RWPE2 (cell line): ENCODE measurements at places on chromosomes 3 and 15.
A peak's percentile ranks its signal among the peaks of the same experiment; 100 is the strongest.

GRCh38 chr3:128727996-128728395 is 2.0 kb downstream of the RAB7A start:
- DNase-seq, result no peak

DNA sequence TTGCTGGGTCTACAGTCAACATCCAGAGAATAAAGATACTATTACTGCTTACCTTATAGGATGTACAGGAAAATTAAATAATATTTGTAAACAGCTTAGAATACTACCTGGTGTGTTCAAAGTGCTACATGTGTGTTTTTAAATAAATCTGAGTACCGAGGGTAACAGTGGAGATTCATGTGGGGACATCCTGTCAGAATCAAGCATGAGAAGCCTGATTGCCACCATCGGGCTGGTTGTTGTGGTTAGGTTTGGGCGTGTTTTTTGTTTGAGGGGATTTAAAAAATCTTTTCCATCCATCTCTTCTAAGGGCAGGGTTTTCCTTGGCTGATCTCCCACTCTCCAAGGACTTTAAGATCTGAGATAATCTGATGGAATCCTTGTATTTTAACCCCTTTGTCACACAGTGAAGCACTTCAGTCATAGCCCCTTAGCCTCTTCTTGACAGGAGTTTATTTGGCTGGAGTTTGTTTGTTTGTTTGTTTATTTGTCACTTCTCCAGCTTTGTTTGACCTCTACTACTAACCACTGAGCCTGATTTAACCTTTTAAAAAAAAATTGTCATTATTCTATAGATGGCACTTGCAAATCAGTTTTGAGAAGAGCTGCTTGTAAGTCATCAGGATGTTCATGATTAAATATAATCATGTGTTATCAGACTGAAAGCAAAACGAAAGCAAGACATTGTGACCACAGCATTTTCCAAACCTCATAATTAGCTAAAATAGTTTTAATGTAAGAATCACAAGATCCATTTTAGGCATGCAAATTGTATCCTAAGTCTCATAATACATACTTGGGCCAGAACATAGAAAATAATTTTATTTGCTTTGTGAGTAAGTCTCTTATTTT is 72.8 kb upstream of the RARB start:
- DNase-seq, result no peak

DNA sequence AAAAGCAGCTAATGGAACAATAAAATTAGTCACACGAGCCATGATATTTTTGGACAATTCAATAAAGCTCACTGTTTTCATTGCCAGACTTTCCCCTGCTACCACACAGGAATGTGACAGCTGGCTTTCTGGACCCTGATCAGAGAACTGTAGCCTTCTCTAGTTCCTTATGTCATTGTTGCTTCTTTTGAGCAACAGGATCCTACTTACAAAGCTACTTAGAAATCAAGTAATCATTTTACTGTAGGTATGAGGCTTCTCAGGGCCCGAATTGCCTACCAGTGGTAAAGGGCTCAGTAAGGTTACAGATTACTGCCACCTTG is 94.3 kb upstream of the AADACL2 start:
- DNase-seq, result no peak

DNA sequence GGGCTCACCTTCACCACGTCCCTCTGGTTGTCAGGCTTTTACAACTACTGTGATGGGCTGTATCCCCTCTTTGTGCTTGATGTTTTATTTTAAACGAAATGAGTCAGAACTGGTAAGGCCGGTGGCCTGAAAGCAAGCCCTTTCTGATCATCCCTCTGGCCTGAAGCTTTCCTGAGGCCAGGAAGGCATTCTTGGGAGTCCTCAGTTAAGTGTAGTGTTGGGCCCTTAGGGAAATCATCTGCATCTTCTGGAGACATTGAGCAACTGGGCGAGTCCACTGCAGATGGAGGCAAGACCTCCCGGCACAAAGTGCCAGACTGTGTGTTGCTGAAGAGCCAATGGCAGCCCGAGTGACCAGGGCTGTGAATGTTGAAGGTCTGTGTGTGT is 33.0 kb upstream of the AMOTL2 start:
- DNase-seq, result no peak

DNA sequence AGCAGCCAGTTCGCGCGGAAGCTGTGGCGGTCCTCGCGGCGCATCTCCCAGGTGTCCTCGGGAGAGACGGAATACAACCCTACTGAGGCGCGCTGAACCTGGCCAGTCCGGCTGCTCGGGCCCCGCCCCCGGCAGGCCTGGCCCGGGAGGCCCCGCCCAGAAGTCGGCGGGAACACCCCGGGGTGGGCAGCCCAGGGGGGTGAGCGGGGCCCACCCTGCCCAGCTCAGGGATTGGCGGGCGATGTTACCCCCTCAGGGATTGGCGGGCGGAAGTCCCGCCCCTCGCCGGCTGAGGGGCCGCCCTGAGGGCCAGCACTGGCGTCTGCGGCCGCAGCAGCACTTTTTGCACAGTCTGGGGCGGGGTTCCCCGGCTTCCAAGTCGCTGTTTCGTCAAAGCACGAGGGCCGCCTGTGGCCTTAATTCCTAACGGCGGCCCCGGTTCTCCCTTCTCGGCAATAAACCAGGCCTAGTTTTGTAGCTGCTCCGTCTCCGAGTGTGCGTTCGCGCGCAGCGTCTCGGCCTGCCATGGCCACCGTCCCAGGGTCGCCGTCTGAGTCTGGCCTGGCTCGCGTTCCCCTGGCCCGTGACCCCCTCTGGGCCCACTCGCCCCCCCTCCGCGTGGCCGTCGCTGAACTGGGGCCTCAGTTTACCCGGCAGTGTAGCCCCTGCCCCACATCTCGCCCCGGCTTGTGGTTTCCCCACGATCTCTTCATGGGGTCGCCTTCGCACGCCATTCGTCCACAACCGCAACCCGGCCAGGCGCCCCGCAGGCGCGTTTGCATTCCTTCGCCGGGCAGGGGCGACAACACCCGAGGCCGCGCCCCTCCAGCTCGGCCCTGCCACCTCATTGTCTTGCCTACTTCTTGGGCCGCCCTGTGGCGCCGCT is 30.0 kb downstream of the NBEAL2 start:
- peak; percentile 72 for DNase-seq

DNA sequence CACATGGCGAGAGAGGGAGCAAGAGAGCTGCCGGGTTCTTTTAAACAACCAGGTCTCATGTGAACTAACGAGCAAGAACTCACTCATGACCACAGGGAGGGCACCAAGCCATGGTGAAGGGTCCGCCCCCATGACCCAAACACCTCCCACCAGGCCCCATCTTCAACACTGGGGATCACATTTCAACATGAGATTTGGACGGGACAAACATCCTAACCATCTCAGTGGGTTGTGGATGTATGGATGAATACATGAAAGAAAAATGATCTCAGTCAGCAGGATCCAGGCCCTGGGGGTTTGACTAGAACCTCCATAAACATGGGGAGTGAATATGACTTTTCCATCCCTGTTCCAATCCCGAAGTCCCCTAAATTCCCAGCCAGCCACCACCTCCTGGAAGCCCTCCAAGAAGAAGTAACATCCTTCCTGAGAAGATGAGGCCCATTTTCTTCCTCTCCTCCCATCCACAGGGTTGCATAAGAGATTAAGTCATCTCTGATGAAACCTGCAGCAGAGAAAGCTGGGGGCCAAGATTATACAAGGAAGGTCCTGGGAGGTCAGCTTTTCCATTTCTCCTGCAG is 9.5 kb downstream of the CAV3 start:
- DNase-seq, result no peak

DNA sequence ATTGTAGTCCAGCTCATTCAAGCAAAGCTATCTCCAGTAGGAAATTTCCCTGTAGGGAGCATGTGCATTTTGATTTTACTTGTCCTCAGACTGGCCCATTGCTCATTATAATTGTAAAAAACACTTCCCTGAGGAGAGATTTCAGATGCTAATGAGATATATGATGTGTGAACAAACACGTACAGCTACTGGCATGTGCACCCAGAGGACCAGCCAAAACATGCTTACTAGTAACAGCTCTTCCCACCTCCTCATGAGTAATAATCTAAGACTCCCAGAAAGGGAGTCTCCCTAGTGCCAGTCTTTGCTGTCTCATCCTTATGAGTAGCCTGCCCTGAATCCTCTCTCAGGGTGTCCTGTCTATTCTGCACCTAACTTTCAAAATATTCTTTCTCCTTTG is 43.4 kb downstream of the FBXO22 start:
- peak; percentile 84 for DNase-seq

DNA sequence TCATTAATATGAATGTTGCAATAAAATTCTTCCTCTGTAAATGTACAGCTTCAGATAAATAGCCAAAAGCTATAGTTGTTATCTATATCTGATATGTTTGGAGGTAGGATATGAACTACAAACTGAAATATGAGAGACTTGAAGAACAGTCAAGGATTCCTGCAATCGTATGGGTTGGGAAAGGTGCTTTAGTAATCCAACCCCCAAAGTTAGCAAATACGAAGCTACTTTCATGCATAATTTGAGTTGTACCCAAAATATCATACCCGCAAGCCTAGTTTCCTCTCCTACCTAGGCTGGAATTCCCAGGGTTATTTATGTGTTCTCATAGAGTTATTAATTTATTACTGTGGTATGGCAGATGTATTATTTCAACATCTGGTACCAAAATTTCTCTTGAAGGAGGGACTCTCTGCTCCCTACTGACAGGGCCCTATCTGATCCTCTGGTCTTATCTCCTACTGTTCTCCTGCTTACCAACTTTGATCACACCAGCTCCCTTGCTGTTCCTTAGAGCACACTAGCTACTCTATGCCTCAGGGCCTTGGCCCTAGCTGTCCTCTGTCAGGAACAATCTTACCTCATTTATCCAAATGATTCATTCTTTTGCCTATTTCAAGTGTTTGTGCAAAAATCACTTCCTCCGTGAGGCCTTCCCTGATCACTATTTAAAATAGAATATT is 140.4 kb upstream of the CCDC54 start:
- DNase-seq, result no peak
